ENCODE measurements at places on chromosomes 7 and 10. TPM values are rescaled to one million over a fixed set of nuclear protein-coding genes. Genes with fewer than 3 reads are reported as not detected.
A peak's percentile ranks its signal among the peaks of the same experiment; 100 is the strongest.

The COPS6 gene
- 131 TPM for polyA plus RNA-seq

The CYP17A1 gene
- polyA plus RNA-seq = 0.11 TPM

DNA sequence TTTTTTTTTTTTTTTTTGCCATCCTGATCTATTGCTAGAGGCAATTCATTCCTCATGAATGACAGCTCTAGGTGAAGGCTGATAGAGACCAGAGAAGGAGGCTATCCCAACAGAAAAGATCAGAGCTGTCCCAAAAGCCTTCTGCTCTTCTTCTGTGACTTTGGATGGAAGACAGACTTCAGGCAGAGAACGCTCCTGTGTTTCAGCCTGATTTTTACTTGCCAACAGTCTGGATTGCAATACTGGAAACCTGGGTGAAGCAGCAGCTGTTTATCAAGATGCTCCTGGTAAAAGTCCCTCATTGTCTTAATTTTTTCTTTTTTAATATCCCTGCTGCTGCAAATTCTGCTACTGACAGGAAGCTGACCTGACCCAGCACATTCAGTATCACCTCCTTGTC, 219.5 kb downstream of the CCDC3 start:
- DNase-seq = no peak

The FAS gene
- polyA plus RNA-seq = 4.7 TPM

- no peak for DNase-seq
These were observed 289.3 kb upstream of the PODXL start for GRCh38 chr7:131845573-131846314.

DNA sequence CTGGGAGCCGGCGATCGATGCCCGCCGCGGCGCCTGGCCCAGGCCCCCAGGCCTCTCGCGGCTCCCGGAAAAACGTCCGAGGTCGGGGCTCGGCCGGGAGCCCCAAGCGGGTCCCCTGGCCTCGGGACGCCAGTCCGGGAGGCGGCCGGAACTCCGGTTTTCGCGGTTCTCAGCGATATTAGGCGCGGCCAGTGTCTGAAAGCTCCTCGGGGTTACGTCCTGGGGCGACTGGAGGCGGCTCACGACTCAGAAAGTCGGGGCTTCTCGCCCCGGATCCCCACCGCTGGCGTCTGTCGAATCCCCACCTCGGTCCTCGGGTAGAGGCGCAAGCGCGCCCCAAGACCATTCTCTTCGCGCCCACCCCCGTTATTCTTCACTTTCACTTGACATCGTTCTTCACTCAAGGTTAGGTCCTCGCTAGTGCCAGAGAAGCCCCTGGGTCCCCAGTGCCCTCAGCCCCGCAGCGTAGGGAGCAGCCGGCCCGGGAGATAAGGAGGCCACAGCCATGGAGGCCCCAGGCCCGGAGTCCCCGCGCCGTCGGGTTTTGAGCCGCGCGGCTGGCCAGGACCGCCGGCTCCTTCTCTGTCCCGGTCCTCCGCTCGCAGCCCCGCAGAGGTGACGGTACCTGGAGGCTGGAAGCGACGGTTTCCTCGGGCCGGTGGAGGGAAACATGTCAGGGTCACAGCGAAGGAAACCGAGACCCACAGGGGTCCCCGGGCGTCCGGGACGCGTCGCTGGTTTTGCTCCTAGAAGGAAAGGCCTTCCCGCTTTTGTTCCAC, 35.2 kb upstream of the EBLN1 start:
- peak; percentile 77 for DNase-seq

The DIP2C gene
- 7.9 TPM for polyA plus RNA-seq

- DNase-seq = peak; percentile 36
These were observed 2.1 kb upstream of the WNT2 start for GRCh38 chr7:117324960-117325359.

The CD36 gene
- 570 TPM for polyA plus RNA-seq

GRCh38 chr10:5563991-5564536, 39.3 kb downstream of the CALML3 start:
- DNase-seq = no peak

The FAM221A gene
- polyA plus RNA-seq = 3.6 TPM

GRCh38 chr10:101161494-101162299, 30.6 kb downstream of the TLX1 start:
- peak; percentile 52 for DNase-seq

GRCh38 chr10:31679936-31680335, 248.7 kb downstream of the ARHGAP12 start:
- no peak for DNase-seq

DNA sequence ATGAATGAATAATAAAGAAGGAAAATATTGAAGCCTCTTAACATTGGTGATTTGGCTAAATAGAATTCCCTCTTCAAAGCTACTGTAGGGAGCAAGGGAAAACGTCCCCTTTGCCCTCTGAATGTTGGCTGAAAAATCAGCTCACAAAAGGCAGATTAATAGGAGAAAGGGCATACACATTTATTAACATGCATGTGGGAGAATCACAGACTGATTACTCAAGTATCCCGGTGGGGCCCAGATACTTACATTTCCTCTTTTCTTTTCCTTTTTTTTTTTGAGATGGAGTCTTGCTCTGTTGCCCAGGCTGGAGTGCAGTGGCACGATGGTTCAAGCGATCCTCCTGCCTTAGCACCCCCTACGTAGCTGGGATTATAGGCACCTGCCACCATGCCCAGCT, 68.5 kb downstream of the HK1 start:
- DNase-seq = no peak

The TRDMT1 gene
- 2.1 TPM for polyA plus RNA-seq

The MRLN gene
- not detected for polyA plus RNA-seq

- DNase-seq = no peak
These were observed 35.3 kb upstream of the PFKFB3 start for GRCh38 chr10:6167456-6167855.

The GIMAP5 gene
- 22.3 TPM for polyA plus RNA-seq

GRCh38 chr10:22029445-22030236, 26.1 kb upstream of the DNAJC1 start:
- no peak for DNase-seq

- no peak for DNase-seq
These were observed 132.2 kb downstream of the MAD1L1 start for GRCh38 chr7:2100278-2101208.

DNA sequence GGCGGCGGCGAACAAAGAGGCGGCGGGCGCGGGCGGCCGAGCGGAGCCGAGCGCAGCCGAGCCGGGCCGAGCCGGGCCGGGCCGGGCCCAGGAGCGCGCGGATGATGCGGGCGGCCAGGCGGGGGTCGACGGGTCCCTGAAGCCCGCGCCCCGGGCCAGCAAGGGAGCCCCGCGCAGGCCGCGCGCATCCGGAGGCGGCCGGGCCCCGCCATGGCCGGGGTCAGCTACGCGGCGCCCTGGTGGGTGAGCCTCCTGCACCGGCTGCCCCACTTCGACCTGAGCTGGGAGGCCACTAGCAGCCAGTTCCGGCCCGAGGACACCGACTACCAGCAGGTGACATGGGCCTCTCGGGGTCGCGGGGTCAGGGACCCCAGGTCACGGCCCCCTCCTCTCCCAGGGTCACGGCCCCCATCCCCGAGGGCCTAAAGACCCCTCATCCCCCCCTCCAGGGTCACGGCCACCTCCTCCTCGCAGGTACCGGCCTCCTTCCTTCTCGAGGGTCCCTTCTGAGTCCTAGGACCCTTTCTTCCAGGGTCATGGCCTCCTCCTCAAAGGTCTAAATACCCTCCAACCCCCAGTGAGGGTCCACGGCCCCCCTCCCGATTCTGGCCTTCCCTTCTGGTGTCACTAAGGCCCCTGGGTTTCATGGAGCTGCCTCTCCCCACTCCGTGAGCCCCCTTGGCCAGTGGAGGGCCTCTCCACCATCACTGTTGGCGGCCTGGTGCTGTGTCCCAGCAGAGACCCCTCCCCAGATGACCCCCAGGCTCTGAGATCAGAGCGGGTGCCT, at the start of gene TTYH3:
TTYH3 (plus strand) TSS at position 41 of the 787 bp plus-strand sequence; CDS start at position 211, 170 bp downstream.
- no peak for DNase-seq

The CAV1 gene
- polyA plus RNA-seq = 269 TPM

The MNX1 gene
- polyA plus RNA-seq = not detected

The FAM25C gene
- not detected for polyA plus RNA-seq

GRCh38 chr7:6398943-6399342, 48.8 kb downstream of the DAGLB start:
- peak; percentile 72 for DNase-seq

Measured in right cardiac atrium (tissue), 5 donors.